Activated T-helper 1 cell treated with anti-CD3 and anti-CD28 coated beads, Interleukin-2, amount 50 U/mL, for 16 hours (primary cell): ENCODE measurements at places on chromosomes 2 and 18.

GRCh38 chr2:15275346-15275745 is 285.8 kb downstream of the NBAS start:
- DNase-seq: no peak

GRCh38 chr2:235723811-235724465 is 230.1 kb downstream of the AGAP1 start:
- DNase-seq: no peak

- no peak for DNase-seq
These were observed 30.8 kb upstream of the ACYP2 start for GRCh38 chr2:54084600-54084999.

GRCh38 chr2:113141451-113141850 is 14.1 kb downstream of the IL1RN start:
- DNase-seq: no peak

DNA sequence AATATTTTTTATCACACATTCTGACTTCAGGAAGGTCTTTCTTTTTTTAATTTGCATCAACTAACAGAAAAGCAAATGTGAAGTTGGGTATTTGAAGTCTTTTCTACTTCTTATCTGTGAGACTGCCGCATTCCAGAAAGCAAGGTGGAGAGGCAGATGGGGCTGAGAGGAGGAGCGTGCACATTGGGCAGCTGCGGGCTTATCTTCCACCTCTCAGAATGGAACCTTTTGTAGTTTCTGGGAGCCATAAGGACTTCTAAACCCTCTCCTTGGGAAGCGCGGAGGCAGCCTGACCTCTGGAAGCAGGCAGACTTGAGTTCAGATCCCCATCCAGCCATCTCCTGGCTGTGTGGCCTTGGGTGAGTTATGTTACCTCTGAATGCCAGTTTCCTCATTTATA is 3.9 kb downstream of the MAPRE3 start:
- DNase-seq: no peak

DNA sequence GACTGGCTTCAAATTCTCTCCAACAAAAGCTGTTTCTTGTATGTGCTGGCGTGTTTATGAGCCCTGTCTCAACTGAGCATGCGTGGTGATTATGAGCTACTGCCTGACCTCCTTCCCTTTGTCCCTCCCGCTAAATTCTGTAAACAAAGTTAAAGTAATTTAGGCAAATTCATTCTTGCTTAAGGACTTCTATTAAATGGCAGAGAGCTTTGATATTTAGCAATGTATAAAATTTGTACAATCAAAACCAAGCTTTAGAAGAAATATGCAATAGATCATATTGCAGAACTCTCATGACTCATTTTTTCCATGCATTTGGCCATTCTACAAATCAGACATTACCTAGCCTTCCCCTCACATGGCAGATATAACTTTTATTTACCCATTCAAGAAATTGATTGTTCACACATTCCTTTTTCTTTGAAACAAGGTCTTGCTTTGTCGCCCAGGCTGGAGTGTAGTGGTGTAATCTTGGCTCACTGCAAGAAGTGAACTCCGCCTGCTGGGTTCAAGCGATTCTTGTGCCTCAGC is 18.2 kb downstream of the IGFBP2 start:
- no peak for DNase-seq

- DNase-seq: no peak
These were observed 339.3 kb downstream of the LRP1B start for GRCh38 chr2:141791521-141791920.
